CD4-positive, CD25-positive, alpha-beta regulatory T cell (primary cell): ENCODE measurements at places on chromosomes 6 and 20. TPM values are rescaled to one million over a fixed set of nuclear protein-coding genes. Genes with fewer than 3 reads are reported as not detected.

GRCh38 chr6:113632220-113632864, 224.8 kb upstream of the MARCKS start:
- peak; percentile 31 for DNase-seq

- DNase-seq = no peak
Measured at GRCh38 chr6:66065313-66065712, 358.3 kb upstream of the EYS start.

DNA sequence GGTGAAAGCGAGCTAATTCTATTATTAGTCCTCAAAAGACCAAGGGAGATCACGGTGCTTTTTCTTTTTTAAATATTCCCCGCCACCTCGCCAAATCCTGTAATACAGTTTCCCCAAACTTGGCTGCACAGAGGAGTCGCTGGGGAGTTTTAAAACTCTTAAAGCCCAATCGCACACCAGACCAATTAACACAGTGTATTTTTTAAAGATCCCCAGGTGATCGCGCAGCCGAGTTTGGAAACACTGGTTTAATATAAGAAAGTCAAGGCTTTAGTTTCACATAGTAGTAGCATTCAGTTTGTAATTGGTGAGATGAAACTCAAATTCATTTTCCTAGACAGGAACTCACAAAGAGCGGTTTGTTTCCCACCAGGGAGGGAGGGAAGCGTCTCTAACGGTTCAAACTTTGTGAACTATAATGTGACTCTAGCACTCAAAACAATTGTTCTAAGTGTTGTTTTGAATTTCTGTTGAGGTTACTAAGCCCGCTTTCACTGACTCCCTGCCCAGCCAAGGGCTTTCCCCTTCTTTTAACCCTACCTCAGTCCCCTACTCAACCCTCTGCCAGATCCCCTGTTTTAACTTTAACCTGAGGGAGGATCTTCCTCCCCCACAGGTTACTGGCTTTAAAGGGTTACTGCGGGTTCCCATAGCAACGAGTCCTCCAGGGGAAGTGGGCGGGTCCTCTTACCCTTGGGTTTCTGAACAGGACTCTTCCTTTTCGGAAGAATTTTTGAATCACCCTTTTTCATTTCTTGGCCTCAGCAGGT, 25.7 kb upstream of the BTBD3 start:
- DNase-seq = no peak

GRCh38 chr20:47038566-47039560, 144.2 kb downstream of the EYA2 start:
- DNase-seq = no peak

GRCh38 chr6:50724381-50725124, 11.2 kb downstream of the TFAP2D start:
- peak; percentile 14 for DNase-seq

DNA sequence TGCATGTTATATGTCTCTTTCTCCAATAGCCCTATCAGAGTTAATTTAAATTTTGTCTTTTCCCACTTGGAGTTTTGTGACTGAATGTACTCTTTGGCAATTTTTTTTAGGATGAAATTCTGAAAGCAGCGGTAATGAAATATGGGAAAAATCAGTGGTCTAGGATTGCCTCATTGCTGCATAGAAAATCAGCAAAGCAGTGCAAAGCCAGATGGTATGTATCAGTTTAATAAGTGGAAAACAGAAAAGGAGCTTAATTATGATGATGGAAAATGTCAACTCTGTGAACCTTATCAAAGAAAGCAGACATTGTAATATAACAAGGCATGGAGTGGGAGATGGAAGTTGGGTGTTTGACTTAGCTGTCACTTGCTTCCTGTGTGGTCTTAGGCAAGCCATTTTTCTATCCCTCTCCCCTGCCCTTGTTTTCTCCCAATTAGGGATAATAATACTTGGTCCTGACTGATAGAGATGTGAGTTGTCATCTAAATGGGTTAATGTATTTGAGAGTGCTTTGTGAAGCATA, 2.7 kb downstream of the CDC5L start:
- no peak for DNase-seq

- no peak for DNase-seq
Measured at GRCh38 chr20:49549801-49550551, 18.0 kb downstream of the PTGIS start.

- no peak for DNase-seq
Measured at GRCh38 chr20:24691901-24692351, 222.5 kb downstream of the SYNDIG1 start.

- DNase-seq = no peak
Measured at GRCh38 chr20:45972500-45973183, 639 bp upstream of the ZNF335 start.

NMBR gene
- not detected for total RNA-seq

RBM24 gene
- total RNA-seq = not detected

VSTM2L gene
- not detected for total RNA-seq

SUMO4 gene
- total RNA-seq = 9.0 TPM
